ENCODE measurements at places on chromosomes 2 and 18.
A peak's percentile ranks its signal among the peaks of the same experiment; 100 is the strongest.

GRCh38 chr18:59748628-59749360 is 51.6 kb upstream of the CCBE1 start:
- no peak for DNase-seq

DNA sequence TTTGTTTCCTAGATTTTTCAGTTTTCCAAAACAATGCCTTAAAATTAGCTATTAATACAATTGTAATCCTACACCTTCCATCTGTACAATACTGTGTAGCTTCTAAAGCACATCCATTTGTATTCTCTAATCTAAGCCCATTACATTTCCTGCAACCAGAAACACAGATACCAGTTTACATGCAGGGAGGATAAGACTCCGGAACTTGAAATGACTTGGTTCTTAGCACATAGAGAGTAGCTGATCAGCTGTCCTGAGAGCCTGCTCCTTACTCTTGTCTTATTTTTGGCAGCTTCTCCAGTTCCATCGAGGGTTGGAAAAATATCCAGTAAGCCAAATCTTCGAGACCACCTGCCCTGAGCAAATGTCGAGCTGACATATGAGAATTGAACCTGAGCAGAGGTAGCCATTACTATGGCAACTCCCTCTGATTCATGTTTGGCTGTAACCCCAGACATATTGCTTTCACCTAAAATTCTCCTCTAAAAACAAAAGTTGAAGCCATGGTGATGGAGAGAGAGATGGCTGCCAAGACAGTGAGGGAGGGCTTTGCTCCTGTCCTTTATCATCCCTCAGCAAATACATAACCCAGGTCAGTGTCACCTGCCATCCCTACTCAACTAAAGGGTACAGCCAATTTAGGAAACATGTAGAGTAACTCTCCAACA is 542.8 kb downstream of the IRS1 start:
- peak; percentile 65 for DNase-seq

GRCh38 chr2:203804070-203804469 is 63.5 kb upstream of the CTLA4 start:
- DNase-seq, result no peak

- no peak for DNase-seq
These were observed 135.3 kb downstream of the C1D start for GRCh38 chr2:67927501-67927900.

GRCh38 chr2:148802448-148803220 is 72.4 kb upstream of the KIF5C start:
- DNase-seq, result no peak

DNA sequence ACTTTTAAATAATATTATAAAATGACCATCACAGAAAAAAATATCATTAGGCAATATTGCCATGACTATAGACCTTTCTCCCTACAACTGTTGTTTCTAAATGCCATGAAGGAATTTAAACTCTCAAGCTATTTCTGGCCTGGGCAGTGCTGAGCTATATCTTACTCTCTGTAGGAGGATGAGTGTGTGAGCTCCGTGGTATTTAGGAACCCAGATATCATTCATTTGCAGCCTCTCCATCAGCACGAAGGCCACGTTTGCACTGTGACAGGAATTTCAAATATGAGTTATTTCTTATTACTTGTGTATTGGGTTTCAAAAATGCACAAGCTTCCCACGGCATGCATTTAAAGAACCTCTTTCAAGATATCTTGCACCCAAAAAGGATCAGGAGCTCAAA is 35.0 kb upstream of the SOX11 start:
- no peak for DNase-seq
